ENCODE measurements at places on chromosomes 1 and 21.

- no peak for DNase-seq
Observed at GRCh38 chr1:195946500-195946899, 661.7 kb downstream of the KCNT2 start.

- DNase-seq: no peak
Observed at GRCh38 chr1:43969416-43969745, 429 bp upstream of the DPH2 start.

- no peak for DNase-seq
Observed at GRCh38 chr1:22119626-22120468, 23.1 kb downstream of the WNT4 start.

GRCh38 chr1:27489501-27489972, 430 bp downstream of the WASF2 start:
- peak; percentile 53 for DNase-seq

DNA sequence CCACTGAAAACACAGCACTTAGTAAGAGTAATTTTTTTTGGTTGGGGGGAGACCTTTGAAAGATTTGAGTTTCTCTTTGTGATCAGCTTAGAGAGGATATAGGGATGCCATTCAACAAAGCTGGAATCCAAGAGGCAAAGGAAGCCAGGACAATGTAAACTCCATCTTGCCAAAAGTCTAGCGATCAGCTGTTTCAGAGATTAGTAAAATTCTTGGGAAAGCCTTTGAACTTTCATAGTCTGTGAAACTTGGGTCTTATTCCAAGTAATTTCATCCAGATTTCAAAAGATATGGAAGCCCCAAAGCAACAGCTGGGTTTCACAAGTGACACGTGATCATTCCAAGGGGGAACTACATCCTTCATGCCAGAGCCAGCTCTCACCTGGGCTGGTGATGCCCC, 30.2 kb upstream of the TNR start:
- DNase-seq: no peak

DNA sequence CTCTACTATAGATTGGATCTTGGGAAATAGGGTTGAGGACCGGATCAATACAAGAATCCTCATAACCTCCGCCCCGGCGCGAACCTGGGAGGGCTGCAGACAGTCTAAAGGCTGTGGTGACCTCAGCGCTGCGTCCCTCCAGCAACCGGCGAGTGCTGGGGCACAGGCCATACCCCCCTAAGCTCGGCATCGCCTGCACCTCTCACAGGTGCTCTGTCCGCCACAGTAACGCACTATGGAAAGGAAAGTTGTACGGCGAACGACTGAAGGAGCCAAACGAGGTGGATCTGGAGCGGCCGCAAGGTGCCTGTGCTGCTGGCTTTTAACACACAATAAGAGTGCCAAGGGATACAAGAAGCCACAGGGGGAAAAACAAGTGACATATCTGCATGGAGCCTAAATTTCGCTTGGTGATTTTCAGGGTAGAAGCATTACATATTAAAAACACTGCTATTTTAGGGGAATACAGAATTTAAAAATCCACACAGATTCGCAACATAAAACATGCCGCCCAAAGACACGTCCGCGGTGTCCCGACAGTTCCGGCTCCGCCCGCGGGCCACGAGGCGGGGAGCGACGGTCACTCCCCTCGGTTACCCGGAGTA, 1.4 kb upstream of the RBM15 start:
- no peak for DNase-seq

Measured in choroid plexus epithelial cell (primary cell).